ENCODE measurements at places on chromosomes 3 and 15.

DNA sequence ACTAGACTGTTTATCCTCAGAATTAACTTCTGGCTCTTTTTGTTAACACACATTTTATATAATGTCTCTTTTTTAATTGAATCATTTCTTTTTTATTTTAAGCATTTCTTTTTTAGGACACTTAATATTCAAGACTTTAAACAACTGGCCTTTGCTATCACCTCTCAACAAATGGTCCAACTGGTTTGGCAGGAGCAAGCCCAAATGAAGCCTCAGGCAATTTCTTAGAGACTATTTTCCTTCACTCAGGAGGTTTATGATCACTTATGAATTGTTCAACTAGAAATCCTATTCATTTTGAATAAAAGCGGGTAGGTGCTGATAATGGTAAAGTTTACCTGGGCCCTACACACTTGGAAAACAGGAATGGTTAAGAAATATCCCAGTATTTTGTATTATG lies 705.6 kb upstream of the GBE1 start:
- no peak for DNase-seq

GRCh38 chr3:112115161-112115739 lies 17.8 kb downstream of the GCSAM start:
- no peak for DNase-seq

DNA sequence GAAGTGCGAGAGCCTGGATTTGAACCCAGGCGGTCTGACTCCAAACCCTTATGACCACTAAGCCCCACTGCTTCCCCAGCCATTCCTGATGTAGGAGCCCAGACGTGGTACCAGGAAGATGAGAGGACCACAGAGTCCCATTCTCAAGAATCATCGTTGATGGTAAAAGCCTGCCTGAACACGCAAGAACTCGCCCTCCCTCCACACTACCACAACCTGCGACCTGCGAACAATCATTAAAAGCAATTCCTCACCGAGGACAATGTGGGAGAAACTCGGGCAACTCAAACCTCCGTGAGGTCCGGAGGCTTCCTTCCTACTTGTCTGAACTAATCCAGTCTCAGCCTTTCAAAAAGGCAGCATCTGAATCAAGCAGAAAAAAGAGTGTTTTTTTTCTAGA lies 10.3 kb downstream of the MAGI1 start:
- DNase-seq: no peak

- DNase-seq: no peak
Observed at GRCh38 chr3:155753038-155753639, 8.3 kb upstream of the PLCH1 start.

DNA sequence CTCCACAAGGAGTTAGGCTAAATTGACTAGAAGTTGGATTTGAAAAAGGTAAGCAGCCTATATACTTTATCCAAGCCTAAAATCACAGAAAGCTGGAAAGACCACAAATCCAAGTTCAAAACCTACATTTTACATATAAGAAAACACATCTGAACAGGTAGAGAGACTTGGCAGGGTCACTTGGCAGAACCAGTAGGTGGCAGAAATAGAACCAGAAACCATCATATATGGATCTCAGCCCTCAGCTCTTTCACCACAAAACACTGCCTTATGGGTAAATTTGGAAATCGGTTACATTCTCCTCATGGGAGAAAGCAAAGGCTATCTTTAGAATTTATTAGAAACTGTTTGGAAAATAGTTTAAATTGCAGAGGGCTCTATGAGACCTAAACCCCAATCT lies 44.2 kb downstream of the MKRN2 start:
- no peak for DNase-seq

- no peak for DNase-seq
Observed at GRCh38 chr3:159787178-159787574, 201.5 kb upstream of the IL12A start.

DNA sequence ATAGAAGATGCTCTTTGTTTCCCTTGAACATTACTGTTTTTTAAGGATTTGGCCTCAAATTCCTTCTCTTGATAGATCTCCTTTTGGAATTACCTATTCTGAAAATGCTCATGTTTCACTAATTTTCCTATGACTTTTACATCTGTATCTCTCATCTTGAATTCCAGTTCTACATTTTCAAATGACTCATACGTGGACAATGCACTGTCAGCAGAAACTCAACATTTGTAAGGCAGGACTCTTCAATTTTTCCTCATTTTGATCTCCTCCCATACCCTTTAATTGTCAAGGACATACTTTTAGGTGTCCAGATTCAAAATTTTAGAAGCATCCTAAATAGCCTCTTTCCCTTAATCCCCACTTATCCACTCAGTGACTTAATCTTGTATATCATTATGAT lies 341.0 kb upstream of the RASGRP1 start:
- no peak for DNase-seq

GRCh38 chr3:192642651-192643050 lies 84.7 kb downstream of the FGF12 start:
- no peak for DNase-seq

DNA sequence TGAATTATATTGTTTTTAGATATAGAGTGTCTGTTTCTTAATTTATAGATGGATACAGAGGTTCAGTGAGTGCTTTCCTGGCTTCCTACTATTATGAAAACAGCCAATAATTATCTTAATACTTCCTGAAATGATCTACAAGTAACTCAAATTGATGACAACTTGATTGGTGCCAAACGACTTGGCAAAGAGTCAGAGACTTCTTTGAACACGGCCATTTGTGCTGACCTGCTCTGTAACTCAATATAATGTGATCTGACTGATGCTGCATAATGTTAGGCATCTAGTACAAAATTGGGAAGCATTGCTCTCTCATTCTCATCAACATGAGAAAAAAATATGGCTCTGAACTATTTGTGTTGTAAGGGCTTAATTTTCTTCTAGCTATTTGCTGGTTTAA lies 193.9 kb downstream of the DIPK2A start:
- no peak for DNase-seq

DNA sequence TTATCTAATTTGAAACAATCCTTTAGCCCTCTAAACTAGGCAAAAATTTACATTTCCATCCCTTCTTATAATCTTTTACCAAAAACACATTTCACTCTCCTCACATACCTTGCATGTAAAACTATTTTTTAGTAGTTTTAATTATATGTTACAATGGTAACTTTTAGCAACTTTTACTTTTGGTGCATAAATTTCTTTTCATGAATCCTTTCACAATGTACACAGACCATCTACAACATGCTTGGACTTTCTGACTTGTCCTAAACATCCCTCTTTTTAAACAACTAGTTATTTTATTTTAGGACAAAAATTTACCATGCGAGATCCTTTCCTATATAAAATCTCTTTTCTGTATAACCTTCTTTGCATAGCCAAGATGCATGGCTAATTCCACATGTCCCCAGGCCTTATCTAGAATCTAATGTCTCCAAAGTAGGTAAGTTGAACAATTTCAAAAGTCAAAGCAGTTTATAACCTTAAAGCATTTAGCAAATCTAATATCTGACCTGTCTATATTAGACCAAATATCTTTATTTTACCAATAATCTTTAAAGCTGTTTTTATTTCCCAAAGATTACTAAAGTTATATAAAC lies 14.4 kb upstream of the ALDH1L1 start:
- DNase-seq: no peak

DNA sequence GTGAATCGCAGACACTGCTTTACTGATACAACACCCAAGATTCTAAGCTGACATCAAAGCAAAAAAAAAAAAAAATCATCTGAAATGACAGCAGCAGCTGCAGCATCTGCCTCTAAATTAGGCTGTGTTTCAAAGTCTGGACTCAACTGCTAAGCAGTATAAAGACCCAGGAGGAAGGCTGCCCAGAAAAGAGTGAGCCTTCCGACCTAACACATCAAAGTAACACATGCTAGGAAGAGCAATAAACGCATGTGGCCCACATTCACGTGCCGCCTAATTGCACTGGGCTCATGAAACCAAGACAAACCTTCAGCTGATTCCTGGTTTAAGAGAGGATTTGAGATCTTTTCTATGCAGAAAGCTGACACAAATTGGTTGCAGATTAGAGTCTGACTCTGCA lies 317.1 kb downstream of the ZIC4 start:
- no peak for DNase-seq

DNA sequence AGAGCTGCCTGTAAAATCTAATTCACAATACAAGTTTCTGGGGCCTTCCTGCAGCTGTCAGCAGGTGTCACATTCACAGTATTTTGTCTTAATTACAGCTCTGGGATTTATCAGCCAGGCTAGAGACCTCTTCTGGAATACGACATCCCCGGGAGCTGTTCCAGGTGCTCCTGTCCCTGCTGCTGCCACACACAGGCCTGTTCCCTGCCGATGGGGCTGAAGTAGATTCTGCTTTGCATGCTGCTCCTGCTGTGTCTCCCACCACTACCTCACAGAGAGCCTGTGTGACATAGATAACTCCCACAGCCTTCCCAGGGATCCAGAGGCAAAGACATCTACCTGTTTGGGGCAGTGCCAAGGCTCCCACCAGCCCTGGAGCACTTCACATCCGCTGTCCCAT lies 20.4 kb downstream of the COLQ start:
- no peak for DNase-seq

DNA sequence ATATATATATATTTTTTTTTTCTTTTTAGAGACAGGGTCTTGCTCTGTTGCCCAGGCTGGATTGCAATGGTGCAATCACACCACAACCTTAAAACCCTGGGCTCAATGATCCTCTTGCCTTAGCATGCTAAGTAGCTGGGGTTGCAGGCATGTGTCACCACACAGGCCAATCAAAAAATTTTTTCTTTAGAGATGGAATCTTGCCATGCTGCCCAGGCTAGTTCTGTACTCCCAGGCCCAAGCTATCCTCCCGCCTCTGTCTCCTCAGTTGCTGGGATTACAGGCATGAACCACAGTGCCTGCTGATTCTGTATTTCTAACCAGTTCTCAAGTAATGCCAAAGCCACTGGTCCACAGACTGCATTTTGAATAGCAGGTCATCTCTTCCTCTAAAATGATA lies 291.3 kb upstream of the ZPLD1 start:
- no peak for DNase-seq

DNA sequence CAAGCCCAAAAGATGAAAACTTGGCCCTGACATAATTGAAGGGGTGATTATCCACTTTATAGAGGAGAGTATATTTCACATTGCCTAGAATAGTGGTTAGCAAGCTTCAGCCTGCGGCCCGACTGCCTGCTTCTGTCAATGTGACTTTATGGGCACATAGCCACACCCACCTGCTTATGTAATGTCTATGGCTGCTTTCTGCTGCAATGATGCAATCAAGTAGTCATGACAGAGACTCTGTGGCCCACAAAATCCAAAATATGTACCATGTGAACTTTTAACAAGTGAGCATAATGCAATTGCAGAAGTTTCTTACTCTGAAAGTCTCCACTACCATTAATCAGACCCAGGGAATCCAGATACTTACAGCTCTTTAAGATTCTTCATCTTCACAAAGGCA lies 103.1 kb downstream of the LRIG1 start:
- no peak for DNase-seq

DNA sequence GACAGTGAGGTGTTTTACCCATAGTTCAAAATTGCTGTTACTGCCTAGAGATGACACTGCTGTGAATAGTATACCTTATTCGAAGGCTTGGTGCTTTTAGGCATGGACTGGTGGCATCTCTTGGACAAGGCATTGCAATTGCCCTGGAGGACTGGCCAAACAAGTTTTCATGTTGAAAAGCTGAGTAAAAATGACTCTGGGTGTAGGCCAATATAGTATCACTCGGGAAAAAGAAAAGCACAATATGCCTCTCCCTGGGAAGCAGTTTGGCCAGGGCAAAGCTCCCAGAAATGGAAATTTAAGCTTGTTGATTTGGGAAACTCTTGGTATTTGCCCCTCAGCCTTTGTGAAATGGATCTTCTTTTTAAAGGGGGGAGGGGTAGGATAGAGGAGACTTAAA lies 54.8 kb downstream of the ZNF609 start:
- DNase-seq: no peak

GRCh38 chr15:82536409-82537350 lies 3.6 kb downstream of the RPS17 start:
- no peak for DNase-seq

GRCh38 chr15:73867426-73867825 lies 5.9 kb upstream of the TBC1D21 start:
- no peak for DNase-seq

DNA sequence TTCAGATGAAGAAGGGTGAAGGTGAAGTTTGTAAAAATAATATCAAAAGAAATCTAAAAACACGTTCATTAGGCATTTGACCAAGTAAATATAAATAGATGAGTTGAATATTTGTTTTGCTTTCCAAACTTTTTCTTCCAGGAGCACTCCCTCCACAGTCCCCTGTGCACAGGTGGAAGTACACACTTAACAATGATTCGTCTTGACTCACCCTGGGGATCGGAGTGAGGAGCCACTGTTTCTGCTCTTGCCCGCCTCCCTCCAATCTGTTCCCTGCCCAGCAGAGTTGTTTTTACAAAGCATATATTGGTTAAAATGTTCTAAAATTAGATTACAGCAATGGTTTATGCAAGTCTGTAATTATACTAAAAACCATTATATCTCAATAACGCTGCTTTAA lies 175.1 kb downstream of the PTPRG start:
- no peak for DNase-seq

Data from GM19239 (cell line).